Caudate nucleus (tissue), 63 donors: ENCODE measurements at places on chromosomes 1 and 21.
A peak's percentile ranks its signal among the peaks of the same experiment; 100 is the strongest.

GRCh38 chr1:193042766-193043691 is 16.1 kb downstream of the UCHL5 start:
- no peak for DNase-seq

- DNase-seq = no peak
Observed at GRCh38 chr1:224069138-224069537, 44.8 kb upstream of the FBXO28 start.

DNA sequence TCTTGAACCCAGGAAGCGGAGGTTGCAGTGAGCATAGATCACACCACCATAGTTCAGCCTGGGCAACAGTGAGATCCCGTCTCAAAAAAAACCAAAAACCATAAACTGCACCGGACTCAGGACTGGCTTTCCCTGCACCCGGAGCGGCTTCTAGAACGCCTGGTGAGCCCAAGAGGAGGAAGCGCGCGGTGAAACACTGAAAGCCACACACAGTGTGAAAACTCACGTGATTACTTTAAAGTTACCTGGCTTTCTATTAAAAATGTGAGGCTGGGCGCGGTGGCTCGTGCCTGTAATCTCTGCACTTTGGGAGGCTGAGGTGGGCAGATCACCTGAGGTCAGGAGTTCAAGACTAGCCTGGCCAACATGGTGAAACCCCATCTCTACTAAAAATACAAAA is 7.0 kb upstream of the TRAPPC10 start:
- no peak for DNase-seq

- DNase-seq = no peak
Observed at GRCh38 chr1:147786536-147786935, 26.1 kb upstream of the GJA5 start.

DNA sequence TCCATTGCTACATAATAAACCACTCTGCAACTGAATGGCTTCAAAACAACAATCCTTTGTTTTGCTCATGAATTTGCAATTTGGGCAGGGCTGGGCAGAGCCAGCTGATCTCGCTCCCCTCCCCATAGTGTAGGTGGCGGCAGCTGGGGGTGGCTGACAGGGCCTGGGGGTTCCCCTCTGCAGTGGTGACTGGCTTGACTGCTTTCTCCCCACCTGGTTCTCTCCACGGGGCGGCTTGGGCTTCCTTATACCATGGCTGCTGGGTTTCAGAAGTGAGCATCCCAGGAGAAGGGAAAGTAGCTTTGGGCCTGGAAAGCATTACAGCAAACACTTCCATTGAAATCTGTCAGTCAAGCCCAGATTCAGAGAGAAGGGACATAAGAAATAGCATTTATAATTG is 129.7 kb upstream of the ZBTB40 start:
- DNase-seq = no peak

- DNase-seq = no peak
Observed at GRCh38 chr1:187517546-187517945, 688.8 kb downstream of the PLA2G4A start.

DNA sequence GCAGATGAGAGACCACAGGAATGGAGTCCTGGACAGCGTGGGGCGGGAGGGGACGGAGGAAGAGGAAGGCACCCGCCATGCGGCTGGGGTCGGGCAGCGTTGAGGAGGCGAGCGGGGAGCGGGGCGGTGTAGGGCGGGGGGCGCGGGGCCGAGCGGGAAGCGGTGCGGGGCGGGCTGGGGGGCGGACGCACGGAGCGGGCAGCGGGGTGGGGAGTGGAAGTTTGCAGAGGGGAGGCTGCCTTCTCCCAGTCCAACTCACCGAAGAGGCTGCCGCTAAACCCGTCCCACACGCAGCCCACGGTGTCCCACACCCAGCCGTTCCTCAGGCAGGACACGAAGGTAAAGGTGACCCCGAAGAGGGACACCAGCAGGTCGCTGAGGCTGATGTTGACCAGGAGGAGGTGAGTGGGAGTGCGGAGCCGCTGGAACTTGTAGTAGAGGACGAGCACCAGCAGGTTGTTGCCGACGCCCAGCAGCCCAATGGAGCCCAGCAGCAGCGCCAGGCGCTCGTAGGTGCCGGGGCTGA is 483 bp downstream of the CHML start:
- no peak for DNase-seq

GRCh38 chr21:38811257-38811656 is 5.5 kb downstream of the ETS2 start:
- no peak for DNase-seq

DNA sequence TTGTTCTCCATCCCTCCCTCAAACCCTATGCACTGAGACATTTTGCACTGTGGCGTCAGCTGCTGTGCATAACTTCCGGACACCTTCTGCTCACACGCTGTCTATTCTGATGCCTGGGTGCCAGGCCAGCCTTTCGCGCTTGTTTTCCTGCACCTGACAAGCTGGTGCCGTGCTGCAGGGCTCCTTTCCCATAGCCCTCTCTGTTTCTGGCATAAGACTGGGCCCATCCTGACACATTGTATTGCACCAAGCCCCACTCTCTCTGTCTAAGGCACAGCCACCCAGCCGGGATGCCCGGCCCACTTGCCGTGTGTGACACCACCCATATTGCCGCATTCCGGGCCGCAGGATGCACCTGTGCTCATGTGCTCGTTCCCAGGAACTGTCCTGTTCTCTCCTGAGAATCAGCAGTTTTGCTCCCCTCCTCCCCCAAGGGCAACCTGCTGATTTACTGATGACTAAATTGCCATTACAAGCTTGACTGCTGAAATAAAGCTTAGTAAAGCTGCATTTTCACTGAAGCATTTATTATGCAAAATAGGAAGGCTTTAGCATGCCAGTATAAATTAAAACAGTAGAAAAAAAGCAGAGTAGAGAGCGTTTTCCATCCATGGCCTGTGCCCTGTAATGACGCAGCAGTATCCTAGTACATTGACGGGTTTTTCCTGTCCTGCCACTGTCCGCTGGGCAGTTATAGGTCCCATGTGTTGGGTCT is 88.0 kb downstream of the CD247 start:
- no peak for DNase-seq

DNA sequence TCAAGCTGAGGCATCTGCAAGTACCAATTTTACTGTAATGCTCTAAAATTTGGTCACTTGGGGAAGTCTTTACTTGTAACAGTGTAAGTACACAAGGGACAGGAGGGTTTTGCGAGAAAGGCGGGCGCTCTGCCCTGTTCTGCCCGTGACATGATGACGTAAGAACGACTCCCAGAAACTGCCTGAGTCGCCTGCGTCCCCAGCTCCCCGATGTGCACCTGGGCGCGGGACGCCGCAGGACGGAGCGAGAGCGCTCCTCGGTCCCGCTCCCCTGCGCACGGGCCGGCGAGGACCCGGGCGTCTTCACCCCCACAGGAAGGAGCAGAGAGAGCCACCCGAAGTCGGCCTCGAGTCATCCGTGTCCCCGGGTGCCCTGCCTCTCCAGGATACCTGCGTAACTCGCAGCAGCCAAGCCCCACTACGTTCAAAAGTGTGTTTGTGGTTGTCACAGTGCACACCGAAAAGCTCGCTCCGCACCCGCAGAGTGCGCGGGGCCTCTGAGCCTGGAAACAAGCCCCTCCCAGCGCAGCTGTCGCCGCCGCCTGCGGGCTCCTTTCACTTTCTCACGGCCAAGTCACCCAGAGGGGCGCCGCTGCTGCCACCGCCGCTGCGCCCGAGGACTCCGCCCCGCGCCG is 3.3 kb upstream of the ZBTB18 start:
- DNase-seq = peak; percentile 81

DNA sequence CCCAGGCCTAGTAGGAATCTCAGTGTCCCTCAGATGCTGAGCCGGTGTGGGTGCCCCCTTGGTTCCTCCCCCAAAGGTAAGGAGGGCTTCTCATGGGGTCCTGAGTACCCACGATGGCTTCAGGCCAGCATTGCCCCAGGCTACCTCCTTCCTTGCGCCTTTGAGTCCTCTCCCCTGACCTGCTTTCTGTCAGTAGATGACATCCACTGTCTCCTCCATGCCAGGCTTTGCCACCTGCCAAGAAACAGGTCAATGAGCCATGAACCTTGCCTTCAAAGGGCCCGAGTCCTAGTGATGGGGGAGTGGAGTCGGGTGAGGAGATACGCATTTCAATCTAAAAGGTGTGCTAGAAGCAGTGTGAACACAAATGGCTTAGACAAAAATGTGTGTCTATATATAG is 15.6 kb downstream of the WNT4 start:
- no peak for DNase-seq

- no peak for DNase-seq
Observed at GRCh38 chr1:21670059-21670881, 1.1 kb upstream of the RAP1GAP start.

- DNase-seq = no peak
Observed at GRCh38 chr1:180175291-180175690, 20.6 kb downstream of the QSOX1 start.

DNA sequence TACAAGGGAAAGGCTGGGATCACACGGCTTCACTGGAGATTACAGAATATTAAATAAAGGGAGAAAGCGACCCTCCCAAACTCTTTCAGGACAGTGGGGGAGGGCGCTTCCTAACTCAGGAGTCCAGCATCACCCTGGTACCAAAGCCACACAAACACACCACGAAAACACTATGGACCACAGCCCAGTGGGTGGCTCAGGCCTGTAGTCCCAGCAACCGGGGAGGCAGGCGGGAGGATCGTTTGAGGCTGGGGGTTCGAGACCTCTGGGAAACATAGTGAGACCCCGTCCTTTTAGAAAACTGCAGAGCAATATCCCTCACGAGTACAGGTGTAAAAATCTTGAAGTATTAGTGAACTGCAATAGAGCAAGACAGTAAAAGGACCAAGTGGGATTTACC is 16.0 kb downstream of the TRIM11 start:
- DNase-seq = no peak

DNA sequence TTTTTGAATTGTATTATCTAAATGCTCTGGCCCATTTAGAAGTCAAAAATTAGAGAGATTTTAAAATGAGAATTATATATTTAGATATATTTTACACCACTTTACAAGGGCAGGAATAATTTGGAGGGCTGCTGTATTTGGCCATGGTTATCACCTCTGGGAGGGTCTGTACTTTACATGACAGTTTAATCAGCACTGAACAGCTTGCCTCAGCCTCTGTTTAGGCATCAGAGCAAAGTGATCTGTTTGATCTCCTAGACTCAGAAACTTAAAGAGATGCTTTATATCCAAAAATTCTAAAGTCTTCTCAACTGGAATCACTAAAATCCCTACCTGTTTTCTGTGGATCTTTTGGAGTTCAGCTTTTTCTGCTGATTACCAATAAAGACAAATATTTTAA is 5.4 kb upstream of the SPTA1 start:
- DNase-seq = no peak

DNA sequence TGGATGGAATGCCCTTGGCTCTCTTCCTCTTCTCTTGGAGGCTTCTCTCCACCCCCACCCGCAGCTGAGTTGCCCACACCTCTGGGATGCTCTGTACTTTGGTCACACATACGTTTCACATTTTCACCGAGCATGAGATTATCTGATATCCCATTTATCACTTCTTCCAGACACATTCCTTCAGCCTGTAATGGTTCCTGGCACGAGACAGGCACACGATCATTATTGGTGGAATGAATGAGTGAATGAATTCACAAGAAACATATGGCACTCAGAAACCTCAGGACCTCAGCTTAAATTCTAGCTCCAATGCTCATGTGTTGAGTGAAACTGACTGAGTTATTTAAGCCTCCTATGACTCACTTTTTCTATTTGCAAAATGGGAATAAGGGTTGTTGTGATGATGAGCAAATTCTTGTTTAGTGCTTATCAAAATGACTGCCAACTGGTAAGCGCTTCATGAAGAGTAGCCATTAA is 242.7 kb upstream of the JUN start:
- DNase-seq = no peak

DNA sequence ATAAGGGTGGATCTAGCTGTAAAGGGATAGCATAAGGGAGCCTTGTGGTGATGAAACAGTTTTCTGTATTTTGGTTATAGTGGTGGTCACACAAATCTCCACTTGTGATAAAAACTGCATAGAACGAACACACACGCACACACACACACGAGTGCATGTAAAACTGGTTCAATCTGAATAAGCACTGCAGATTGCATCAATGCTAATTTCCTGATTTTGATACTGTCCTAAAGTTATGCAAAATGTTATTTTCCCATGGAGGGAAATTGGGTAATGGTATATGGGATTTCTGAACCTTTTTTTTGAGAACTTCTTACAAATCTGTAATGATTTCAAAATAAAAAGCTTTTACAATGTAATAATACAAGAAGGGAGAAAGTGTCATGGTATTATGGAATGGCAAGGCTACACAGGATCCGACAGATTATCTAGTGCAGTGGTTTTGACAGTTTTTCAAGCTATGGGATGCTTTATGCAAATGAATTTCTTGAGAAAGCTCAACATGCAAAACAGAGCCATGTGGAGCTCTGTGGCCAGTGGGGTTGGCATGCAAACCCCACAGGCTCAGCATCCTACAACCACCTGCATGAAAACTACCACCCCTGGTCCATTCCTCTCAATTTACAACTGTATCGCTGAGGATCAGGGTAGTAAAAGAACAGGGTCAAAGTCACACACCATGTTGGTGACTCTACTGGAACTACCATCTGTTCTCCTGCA is 18.8 kb downstream of the SLC41A1 start:
- no peak for DNase-seq

DNA sequence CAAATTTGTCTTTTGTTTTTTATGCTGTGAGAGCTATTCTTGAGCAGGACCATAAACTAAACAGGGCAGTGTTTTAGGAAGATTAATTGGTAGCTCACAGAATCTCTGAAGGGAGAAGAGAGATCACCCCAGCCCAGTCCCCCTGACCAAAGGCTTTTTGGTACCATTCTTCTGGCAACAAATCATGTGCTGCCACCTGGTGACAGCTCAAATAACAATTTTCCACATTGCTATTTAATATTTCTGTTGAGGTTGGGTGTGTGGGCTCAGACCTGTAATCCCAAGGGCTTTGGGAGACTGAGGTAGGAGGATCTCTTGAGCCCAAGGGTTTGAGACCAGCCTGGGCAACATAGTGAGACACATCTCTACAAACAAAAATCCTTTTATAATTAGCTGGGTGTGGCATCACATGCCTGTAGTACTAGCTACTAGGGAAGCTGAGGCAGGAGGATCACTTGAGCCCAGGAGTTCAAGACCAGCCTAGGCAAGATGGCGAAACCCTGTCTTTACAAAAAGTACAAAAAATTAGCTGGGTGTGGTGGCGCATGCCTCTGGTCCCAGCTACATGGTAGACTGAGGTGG is 2.2 kb upstream of the TESK2 start:
- DNase-seq = no peak

GRCh38 chr1:85028151-85028550 is 20.1 kb downstream of the MCOLN3 start:
- DNase-seq = no peak

- DNase-seq = no peak
Observed at GRCh38 chr1:29801003-29801402, 564.7 kb downstream of the PTPRU start.

GRCh38 chr1:210828996-210829596 is 304.9 kb downstream of the KCNH1 start:
- no peak for DNase-seq

DNA sequence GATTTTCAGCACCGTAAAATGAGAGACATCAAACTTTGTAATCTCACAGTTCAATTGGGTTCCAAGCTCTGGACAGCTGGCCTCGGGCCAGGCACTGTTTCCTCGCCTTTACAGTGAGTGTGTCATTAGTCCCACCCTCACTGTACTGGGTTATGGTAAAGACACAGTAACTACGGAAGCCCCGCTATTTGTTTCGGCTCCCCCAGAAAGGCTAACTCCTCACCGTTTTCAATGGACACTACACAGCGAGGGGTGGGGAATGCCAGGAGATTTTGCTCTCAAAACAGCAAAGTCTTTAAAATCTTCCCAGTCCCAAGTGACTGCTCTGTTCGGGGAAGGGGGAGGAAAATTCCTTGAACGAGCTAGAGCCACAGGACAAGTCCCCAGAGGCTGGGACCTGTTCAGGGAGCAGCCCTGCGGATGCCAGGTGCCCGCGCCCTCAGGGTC is 757 bp upstream of the SPSB1 start:
- no peak for DNase-seq

- no peak for DNase-seq
Observed at GRCh38 chr1:5915587-5916571, 76.3 kb downstream of the NPHP4 start.
